Kidney tubule cell (primary cell): ENCODE measurements at places on chromosomes 7 and 10.
A peak's percentile ranks its signal among the peaks of the same experiment; 100 is the strongest.

- DNase-seq, result no peak
Observed at GRCh38 chr7:16498122-16498521, 28.5 kb upstream of the LRRC72 start.

DNA sequence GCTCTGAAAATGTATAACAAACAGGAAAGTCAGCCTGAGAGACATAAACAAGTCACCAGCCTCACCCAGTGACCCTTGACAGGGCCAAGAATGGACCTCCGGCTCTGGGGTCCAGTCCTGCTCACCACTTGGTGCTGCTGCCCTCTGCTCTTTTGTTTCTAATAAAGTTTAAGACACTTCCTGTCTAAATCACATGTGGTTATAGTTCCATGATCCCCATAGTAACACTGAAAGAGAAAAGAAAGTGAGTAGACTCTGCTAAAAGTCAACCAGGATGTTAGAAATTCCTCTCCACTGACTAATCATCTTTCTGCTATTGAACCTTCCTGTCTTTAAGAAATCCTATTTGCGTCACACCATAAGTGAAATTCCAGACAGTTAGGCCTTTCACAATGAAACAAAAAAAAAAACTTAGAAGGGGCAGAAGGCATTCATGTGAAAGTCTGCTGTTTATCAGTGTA, 179.2 kb upstream of the BET1 start:
- peak; percentile 99 for DNase-seq

DNA sequence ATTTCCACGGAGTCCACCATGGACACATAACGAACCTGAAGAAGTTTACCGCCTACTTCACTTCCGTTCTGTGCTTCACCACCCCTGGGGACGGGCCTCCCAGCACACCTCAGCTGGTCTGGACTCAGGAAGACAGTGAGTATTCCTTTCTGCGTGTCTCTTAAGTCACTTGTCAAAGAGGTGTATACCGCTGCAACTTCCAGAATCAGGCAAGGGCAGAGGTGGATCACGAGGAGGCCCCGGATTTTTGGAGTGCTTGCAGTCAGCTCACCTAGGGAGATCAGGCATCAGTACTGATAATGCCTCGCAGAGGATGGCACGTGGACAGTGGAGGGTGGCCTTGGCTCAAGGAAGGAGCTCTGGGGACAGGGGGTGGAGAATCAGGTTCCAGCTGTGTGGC, 630.4 kb upstream of the FOXK1 start:
- no peak for DNase-seq

GRCh38 chr7:128221929-128222403, 19.1 kb upstream of the LEP start:
- peak; percentile 85 for DNase-seq

DNA sequence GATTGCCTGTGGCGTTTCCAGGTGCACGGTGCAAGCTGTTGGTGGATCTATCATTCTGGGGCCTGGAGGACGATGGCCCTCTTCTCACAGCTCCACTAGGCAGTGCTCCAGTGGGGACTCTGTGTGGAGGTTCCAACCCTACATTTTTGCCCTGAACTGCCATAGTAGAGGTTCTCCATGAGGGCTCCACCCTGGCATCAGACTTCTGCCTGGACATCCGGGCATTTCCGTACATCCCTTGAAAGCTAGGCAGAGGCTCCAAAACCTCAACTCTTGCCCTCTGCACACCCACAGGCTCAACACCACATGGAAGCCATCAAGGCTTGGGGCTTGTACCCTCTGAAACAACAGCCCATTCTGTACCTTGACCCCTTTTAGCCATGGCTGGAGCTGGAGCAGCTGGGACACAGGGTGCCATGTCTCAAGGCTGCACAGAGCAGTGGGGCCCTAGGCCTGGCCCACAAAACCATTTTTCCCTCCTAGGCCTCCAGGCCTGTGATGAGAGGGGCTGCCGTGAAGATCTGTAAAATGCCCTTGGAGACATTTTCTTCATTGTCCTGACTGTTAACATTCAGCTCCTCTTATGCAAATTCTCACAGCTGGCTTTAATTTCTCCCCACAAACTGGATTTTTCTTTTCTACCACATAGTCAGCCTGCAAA, 10.0 kb upstream of the FGL2 start:
- DNase-seq, result no peak

DNA sequence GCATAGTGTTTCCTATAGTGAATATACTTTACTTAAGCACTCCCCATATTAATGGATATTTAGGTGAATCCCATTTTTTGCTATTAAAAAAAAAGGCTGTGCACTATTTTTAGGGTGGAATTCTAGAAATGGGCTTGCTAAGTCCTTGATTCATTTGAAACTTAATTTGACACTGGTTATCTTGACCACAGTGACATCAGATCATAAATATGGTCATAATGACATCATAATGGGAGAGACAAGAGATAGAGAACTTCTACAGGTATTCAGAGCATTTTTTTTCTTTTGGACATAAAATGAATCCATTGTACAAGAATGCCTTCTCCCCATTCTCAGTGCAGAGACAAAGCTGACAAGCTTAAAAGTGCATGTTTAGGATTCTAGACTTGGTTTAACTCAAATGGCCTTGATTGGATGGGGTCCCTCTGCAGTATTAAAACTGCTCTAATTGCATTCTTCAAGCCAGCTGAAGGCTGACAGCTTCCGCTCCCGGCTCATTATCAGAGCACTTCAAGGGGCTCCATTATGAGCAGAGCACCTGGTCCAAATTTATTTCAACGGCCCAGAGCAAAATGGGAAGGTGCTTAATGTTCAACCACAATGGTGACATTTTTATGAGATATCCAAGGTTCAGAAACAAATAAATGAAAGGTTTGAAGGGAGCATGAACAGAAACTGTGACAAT, 104.8 kb downstream of the JAZF1 start:
- DNase-seq, result no peak

DNA sequence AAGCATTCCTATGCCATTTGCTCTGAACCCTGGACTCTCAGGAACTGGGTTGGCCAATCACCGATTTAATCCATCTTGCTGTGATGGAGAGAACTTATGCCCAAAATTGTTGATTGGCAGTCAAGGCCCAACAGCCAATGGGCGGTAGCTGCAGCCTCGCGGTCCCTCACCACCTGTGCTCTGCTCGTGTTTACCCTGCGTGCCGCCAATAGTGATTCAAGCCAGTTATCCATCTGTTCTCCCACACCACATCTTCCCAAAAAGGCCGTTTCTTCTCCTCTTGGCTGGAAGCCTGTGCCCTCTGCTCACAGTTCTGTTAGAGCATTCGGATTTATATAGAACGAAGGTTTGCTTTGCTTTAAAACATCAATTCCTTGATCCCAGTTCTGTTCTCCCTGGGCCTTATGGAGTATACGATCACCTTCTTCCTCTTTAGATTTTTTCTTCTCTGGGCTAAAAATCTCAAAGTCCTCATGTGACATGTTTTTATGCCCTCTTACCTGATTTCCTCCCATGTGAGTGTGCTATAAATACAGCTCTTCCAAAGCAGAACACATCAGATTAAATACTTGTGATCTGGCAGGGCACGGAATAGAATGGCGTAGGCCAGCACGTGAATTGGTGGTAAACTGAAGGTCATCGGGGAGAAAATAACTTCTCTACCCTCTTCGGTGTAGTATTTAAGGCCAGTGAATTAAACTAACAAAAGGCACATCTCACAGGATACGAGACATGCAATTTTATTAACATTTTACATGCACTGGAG, 212.8 kb downstream of the NSUN6 start:
- no peak for DNase-seq

GRCh38 chr7:5613607-5614006, 167.9 kb downstream of the RNF216 start:
- DNase-seq, result no peak

GRCh38 chr10:61891906-61892585, 9.5 kb upstream of the ARID5B start:
- no peak for DNase-seq

DNA sequence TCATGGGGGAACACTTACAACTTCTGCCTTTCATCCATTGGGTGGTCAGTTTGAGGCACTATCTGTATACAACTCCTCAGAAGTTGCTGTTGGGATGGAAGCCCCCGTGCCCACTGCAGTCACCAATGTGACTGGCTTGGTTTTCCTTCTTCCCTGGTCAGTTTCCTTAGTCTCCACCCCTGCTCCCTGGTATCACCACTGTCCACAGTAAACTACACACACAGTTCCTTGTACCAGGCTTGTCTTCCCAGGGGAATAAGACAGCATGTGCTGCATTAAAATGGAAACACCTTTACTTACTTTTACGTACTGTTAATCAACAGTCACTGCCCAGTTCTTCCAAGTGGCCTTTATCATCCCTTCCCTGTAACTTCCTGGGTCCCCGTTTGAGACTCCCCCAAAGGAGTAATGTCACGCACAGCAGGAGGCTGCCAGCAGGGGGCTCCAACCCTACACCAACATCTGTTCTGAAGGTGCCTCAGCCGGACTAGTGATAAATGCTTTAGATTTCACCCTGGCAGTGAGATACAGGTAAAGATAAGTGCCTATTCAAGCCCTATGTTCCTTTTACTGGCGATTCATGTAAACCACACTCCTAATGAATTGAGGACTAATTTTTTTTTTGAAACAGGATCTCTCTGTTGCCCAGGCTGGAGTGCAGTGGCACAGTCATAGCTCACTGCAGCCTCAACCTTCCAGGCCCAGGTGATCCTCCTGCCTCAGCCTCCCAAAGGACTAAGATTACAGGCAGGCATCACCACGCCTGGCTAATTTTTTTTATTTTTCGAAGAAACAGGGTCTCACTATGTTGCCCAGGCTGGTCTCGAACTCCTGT, 45.3 kb upstream of the PIK3AP1 start:
- peak; percentile 67 for DNase-seq

- peak; percentile 80 for DNase-seq
Observed at GRCh38 chr7:40008223-40008815, 58.3 kb downstream of the CDK13 start.

DNA sequence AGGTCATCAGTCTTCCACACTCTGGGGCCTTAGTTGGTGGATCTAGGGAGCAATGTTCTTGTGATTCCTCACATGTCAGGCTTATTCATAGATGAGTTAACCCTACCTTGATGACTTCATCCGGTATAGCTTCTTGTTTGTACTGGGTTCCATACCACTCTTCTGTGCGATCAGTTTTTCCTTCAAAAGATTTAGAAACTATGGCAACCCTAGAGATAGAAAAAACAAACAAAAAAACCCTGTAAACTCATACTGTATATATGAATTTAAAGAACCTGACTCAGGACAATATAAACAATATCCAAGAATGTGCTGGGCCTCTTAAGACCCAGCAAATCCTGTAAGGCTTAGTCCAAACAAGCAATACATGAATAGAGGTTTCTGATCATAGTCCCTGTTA, 83.5 kb downstream of the IDE start:
- DNase-seq, result peak; percentile 69

- peak; percentile 33 for DNase-seq
Observed at GRCh38 chr7:124101173-124101768, 68.4 kb upstream of the TMEM229A start.

DNA sequence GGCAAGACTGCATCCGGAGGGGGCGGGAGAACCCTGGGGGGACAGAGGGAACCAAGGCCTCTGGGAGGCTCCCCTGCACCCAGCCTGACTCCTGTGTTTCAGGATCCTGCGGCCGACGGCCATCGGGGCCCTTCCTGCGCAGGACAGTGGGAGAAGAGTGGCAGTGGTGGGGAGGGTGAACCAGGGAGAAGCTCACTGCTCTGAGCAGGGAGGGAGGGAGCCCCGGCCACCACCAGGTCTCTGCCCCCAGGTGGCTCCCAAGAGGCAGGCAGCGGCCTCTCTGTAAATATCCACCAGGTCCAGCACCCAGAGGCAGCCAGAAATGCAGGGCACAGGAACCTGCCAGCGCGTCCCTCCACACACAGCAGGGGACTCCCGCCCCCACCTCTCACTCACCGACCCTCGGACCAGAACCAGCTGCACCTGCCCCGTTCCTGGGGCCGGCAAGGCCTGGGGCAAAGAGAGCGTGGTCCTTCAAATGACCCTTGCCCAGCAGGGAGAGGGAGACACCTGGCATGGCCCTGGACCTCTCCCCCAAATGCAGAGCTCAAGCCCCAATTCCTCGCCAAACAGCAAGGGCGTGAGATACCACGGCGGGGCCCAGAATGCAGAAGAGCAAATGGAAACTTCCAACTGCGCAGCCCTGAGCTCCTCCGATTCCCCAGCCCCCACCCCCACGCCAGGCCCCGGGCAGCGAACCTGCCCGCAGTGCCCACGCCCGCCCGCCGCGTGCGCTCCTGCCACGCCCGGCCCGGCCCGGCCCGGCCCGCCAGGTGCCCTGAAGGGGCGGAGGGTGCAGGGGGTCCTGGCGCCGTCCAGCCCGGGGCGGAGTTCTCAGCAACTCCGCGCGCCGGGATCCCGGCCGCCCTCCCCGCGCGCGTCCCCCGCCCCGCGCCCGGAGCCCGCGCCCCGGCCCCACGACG, 805 bp downstream of the RASGEF1A start:
- DNase-seq, result peak; percentile 56

- no peak for DNase-seq
Observed at GRCh38 chr10:5018134-5018533, 14.5 kb upstream of the AKR1C2 start.

GRCh38 chr10:60820093-60820754, 41.9 kb downstream of the CDK1 start:
- no peak for DNase-seq

GRCh38 chr7:101020444-101020843, 563 bp downstream of the MUC17 start:
- no peak for DNase-seq

DNA sequence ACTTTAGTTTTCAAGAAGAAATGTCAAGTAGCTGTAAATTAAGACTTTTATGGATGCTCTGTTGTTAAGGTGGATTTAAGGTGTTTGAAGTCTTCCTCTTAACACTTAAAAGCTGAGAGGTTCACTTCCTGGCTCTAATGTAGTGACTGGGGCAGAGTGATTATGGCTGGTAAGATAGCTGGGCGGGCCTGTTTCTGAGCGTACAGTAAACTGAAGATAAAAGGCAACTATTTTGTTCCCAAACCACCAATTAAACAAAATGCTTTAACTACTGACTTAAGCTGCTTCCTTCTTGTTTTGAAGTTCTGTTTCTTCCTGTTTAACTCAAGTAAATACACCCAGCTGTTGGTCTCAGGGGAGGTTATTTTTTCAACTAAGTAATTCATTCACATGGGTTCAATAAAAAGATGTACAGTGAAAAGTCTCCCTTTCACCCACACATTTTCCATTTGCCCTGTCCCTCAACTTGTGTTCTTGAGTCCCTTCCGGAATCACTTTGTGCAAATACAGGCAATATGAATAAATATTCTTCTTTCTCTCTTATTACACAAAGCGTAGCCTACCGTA, 19.3 kb downstream of the VWA2 start:
- no peak for DNase-seq

- DNase-seq, result no peak
Observed at GRCh38 chr7:54917613-54918391, 101.0 kb upstream of the EGFR start.

DNA sequence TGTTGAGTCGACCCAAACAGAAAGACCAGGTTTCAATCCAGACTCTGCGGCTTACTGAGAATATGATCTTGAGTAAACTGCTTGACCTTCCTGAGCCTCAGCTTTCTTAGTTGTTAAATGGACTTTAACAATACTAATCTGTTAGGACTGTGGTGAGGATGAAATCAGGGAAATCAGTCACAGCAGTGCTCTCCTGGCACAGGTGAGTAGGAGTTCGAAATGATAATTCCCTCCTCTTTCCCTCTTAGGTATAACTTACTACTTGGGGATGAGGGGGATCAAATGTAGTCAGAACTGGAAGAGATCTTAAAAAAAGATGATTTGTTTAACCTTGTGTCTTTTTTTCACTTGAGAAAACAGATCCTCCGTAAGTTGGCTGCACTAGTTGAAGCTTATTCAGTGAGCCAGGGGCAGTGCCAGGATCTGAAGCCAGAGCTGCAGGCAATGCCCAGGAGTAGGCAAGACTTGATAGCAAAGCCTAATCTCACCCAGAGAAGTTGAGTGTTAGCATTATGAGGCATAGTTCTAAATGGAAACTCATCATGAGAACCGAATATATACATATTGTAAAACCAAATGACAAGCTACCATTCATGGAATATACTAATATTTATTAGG, 1.8 kb upstream of the MAGI2 start:
- no peak for DNase-seq
